ENCODE measurements at places on chromosomes 1 and 21.
A peak's percentile ranks its signal among the peaks of the same experiment; 100 is the strongest.

- DNase-seq, result no peak
These were observed 3.0 kb upstream of the TSPAN1 start for GRCh38 chr1:46171871-46172270.

- no peak for DNase-seq
These were observed 1.5 kb upstream of the PTP4A2 start for GRCh38 chr1:31939484-31940329.

DNA sequence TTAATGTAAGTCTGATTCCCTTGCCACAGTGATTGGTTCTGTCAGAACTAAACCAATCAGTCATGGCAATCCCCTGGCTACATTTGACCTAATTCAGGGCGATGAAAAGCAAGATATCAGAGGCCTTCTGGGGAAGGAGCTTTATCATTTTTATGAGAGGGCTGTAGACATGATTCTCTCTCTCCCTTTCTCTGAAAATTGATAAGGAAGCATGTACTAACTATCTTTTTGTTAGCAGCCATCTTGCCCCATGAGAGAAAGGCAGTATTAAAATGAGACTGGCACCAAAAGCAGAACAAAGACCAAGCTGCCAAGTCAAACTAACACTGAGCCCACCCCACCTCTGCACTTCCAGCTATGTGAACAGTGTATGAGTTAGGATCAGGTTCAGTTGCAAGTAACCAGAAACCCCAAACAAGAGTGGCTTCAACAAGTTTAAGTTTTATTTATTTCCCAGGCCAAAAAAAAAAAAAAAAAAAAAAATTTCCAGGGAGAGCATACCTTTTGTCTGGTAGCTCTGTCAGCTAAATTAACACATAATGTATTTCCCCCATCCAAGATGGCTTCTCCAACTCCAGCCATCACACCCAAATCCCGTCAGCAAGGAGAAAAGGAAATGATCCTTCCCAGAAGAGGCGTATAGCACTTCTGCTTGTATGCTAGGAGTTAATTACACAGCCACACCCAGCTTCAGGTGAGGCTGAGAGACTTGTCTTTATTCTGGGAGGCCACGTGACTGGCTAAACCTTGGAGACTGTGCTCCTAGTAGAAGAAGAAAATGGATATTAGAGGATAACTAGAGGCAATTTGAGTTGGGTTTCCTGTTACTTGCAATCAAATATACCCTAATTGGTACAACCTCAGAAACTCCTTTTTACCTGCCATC, 105.8 kb upstream of the RALGPS2 start:
- DNase-seq, result no peak

- DNase-seq, result peak; percentile 3
These were observed 112.1 kb downstream of the PCNX2 start for GRCh38 chr1:233183226-233184020.

- DNase-seq, result no peak
These were observed 148.0 kb upstream of the ERG start for GRCh38 chr21:38646213-38646837.

DNA sequence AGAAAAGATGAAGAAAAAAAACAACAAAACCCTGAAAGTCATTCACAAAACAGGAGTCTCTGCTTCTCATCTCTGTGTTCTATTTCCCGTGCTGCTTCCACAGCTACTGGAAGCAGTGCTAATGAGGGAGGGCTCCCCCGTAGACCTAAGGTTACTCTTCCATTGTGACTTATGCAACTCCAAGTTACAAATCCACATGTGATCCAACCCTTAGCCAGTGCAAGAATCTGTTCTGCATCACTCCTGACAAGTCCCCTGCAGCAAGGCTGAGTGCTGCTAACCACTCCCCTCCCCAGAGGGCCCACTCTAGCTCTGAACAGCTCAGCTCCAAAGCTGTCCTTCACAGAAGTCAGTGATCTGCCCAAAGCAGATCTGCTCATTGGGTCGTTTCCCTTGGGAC, 10.3 kb downstream of the DNALI1 start:
- DNase-seq, result no peak

GRCh38 chr21:31181082-31181750, 142.9 kb upstream of the KRTAP19-8 start:
- no peak for DNase-seq

DNA sequence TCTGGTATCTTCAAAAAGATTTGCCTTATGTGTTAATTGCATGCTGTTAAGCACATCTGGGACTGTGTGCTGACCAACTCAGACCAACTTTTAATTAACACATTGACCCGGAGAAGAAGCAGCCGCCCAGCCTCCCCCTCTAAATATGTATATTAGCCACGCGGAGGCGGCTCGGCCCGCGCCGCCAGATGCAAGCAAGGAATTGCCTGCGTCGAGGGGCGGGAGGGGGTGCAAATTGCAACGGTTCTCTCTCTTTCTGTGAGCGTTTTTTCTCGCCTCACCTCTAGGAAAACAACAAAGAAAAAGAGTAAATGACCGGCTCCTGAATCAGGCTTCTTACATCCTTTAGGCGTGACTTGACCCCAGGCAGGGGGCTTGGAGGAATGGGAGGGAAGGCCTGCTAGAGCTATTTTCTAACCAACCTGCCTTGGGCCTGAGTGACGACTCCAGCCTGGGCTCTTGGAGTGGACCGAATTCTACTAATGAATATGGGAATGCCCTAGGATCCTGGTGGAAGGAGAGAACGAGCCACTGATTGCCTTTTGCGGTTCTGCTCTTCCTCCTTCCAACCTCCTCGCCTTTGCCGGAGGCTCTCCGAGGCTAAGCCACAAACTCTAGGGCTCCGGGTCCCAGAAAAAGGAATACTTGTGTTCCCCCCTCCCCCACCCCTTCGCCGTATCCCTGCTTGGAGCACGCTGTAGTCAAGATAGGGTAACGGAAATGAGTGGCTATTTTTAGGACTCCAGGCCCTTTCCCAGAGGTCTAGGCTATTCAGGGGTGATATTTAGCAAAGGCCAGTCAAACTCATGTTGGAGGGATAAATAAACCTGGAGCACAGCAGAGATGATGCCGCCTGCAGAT, 417.0 kb upstream of the ESRRG start:
- no peak for DNase-seq

DNA sequence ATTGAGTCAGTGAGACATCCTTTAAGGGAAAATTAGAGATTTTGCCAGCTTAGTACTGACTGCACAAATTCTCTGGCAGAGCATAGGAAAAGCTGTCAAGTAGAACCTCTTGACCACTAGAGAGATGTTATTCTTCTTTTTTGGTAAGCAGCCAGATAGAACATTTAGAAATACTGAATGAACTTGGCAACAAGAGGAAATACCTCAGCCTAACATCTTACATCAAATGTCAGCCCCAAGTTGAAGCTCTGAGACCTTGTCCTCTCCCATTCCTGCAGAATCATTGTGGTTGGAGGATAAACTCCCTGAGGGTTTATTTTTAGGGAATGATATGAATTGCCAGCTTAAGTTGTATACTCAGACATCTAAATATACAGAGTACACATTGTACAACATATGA, 53.5 kb downstream of the MIGA1 start:
- peak; percentile 72 for DNase-seq

DNA sequence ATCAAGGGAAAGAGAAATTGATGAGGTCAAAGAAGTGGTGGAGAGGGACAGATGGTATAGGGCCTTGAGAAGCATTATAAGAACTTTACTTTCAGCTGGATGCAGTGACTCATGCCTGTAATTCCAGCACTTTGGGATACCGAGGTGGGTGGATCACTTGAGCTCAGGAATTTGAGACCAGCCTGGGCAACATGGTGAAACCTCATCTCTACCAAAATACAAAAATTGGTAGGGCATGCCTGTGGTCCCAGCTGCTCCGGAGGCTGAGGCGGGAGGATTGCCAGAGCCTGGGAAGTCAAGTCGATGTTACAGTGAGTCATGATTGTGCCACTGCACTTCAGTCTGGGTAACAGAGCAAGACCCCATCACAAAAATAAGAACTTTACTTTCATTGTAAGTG, 5.7 kb downstream of the TMEM50A start:
- DNase-seq, result peak; percentile 82

- DNase-seq, result no peak
These were observed 16.4 kb downstream of the NCMAP start for GRCh38 chr1:24572301-24572700.

DNA sequence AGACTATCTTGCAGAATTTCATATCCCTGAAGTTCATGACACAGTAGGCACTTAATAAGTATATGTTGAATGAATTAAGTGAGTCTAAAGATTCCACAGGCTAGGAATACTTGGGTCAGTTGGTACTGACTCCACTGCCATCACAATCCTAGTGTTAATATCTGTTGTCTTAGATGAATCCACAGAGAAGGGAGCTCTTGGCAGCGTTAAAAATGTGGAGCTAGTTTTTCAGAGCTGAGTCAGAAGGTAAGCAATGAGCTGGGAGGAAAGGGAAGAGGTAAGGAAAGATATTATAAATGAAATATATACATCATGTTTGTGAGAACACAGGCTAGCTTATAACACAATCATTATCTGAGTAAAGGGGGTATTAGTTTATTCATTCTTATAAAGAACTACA, 21.8 kb upstream of the GORAB start:
- no peak for DNase-seq
